ENCODE measurements at places on chromosomes 2 and 18. TPM values are rescaled to one million over a fixed set of nuclear protein-coding genes. Genes with fewer than 3 reads are reported as not detected.
A peak's percentile ranks its signal among the peaks of the same experiment; 100 is the strongest.

RIT2 gene
- 1.3 TPM for total RNA-seq

DNA sequence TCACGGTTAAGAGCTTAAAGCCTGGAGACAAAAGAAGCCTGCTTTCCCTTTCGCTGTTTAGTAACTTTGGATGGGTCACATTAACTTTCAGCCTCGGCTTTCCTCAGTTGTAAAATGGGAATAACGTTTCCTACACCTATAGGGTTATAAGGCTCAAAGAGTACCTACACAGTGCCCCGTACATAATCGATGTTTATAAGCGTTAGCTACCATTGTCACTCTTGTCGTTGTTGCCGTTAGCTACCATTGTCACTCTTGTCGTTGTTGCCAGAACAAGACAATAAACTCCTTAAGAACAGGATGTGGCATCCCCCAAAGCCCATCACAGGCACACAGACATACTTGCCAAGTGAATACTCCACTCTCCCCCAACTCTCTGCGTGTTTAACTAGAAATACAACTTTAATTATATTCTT lies 901 bp upstream of the MFSD6 start:
- DNase-seq, result peak; percentile 33

- DNase-seq, result peak; percentile 39
Observed at GRCh38 chr2:176072951-176073904, 10.5 kb downstream of the EVX2 start.

SLC9A4 gene
- not detected for total RNA-seq

GRCh38 chr2:140442319-140442718 lies 1662.1 kb upstream of the NXPH2 start:
- no peak for DNase-seq

- DNase-seq, result no peak
Observed at GRCh38 chr2:98433363-98433964, 11.2 kb upstream of the INPP4A start.

DNA sequence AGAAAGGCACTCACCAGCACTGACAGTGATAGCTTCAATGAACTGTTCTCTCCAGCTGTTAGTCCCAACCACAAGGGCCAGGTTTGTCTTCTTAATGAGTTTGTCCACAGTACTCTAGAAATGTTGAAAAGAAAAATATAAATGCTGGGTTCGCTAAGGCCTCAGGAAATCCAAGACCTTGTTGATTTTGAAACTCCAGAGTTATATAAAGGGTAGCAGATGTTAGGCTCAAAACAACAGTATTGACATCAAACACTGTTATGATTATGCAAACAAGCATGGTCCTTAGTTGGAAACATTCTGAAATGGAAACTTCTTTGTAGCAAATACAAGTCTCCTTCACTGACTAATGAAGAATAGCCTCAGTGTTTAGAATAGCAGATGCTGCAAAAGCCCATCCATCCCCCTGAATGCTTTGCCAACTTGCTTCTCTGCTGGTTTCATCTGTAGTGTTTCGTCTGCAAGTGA lies 291.1 kb downstream of the SLC8A1 start:
- no peak for DNase-seq

DNA sequence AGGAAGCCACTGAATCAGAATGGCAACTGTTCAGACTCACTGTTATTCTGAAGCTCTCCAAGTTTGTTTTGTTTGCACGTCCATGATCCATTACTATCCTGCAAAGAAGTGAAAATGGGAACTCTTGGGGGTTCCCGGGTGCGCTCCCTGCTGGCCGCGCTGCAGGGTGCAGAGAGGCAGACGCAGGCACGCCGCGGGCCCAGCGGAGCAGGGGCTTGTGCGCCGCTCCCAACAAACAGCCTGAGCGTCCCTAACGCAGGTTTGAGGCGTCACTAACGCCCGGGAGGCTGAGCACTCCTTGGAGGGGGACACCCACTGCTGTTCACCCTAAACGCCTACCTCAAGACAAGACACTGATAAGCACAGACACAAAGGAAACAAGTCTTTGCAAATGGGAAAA lies 14.3 kb upstream of the PIEZO2 start:
- peak; percentile 65 for DNase-seq

All from H9 (cell line).